ENCODE measurements at places on chromosomes 12 and 14.

DNA sequence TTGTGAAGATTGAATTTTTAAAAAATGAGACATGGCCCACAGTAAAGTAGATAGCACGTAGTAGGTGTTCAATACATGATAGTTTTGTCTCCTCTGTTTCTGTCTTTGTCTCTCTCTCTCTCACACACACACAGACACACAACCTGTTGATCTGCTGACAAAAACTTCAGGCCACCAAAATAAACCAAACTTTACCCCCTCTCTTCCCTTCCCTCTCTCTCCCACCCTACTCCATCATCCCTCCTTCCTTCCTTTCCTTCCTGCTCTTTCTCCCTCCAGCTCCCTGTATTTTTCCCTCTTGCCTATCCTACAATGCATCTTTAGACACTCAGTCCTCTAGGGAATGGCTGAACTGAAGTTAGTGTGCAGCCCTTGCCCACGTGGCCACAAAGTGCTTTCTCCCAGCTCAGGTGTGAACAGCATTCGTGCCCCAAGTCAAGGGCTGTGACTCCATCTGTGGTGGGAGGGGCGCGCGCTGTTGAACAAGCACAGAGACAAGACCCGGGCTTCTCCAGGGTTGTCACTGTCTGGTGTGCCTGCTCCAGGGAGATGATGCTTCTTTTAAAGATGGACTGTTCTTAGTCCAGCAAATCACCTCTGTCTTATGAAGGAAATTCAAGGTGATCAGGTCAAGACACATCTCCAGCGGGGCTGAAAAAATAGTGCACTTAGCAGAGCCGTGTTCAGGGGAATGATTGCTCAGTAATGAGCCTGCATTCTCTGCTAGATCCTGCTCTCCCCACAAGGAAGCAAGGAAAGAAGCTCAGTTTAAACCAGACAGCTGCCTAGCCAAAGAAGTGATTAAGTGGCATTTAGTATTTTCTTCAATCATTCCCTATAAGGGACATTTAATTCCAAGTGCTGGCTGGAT, 75.3 kb downstream of the WSCD2 start:
- DNase-seq: no peak

- no peak for DNase-seq
Observed at GRCh38 chr12:58889557-58889956, 30.7 kb downstream of the LRIG3 start.

- DNase-seq: no peak
Observed at GRCh38 chr12:76542908-76543307, 16.7 kb downstream of the OSBPL8 start.

DNA sequence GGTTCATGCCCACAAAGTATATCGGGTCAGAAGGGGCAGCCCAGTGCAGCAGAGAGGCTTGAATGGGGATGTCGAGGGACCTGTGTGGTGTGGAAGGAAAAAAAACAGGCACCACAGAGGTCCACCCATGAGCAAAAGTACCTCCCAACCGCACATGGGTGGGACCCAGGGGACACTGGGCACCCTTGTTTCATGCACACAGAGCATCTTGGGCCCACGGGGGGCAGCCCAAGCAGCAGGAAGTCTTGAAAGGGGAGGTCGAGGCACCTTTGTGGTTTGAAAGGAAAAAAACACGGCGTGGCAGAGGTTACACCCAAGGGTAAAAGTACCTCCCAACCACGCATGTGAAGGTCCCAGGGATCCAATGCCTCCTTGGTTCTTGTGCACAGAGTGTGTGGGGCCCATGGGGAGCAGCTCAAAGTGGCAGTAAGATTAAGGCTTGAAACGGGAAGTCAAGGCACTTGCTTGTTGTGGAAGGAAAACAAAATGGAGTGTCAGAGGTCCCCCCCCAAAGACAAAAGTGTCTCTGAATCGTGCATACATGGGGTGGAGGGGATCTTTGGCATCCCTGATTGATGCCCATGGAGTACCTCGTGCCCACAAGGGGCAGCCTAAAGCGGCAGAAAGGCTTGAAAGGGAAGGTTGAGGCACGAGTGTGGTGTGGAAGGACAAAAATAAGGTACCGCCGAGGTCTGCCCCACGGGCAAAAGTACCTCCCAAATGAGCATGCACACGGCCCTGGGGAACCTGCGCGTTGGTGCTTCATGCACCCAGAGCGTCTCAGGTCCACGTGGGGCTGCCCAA, 575.5 kb downstream of the ALG10 start:
- DNase-seq: no peak

- peak; percentile 52 for DNase-seq
Observed at GRCh38 chr12:50914872-50915484, 37.4 kb upstream of the HIGD1C start.

DNA sequence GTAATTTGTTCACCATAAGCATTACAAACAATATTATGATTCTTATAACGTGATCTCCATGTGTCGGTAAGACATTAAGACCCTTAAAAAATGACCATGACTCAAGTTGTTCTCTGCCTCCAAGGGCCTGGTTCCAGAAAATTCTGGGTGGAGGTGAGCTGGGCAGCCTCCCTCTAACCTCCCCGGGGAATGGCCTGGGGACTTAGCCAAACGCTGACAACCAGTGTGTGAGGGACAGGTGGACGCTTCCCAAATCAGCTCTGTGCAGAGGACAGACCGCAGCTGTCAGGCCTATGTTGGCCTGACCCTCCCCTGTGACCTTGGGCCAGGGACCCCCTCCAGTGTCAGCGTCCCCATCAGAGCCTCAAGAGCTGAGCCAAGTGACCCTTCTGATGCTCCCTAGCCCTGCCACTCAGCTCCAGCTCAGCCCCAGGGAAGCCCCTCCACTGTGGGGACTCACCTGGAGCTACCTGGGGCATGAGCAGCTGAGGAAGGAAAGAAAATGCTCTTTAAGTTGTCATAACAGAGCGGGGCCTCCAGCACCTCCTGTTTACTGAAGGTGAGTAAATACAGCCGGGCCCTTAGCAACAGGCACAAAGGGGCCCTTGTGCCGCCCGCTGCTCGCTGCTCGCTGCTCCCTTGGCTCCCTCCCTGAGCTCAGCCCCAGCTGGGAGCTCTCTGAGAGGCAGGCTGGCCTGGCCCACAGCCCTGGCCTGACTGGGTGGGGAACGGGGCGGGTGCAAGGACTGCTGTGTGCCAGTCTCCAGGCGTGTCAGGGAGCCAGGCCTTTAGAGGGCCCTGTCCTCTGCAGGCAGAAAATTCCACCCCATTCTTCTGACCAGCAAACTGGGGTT, 116.6 kb downstream of the CALM1 start:
- peak; percentile 93 for DNase-seq

DNA sequence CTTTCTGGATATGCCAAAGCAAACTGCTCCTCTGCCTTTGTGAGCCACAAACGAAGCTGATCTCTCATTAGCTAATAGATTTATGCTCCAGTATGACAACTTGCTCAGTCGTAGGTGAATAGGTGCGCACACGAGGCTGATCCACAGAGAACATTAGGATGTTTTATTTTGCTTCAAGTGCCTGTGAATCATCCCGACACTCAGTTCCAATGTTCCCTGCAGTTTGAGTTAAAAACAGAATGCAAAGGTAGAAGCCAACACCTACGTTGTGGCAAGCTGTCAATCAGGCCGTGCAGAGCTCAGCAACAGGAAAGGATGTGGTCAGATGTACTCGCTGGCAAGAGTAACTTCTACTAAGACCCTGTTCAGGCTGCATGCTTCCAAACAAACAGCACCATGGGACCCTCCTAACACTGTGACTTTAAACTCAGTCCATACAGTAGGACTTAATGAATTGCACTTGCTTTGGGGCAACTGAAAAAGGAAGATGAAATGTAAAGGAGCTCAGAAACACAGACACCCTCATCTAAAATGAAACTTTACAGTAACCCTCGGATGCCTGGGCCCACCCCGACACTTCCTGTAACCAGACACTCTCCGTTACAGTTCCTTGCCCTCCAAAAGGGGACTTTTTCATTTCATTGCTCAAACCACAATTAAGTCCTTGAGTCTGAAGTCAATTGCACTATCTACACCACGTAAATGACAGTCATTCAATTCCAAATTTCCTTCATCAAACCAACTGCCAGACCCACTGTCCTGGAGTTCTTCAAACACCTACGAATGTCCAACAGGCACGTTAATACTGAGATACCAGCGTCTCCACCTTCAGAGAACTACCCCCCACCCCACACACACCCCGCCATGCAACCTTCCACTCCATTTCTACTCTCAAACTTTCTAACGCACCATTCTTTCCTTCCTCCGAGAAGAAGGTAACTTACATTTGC, 1.6 kb downstream of the CCDC88C start:
- no peak for DNase-seq

DNA sequence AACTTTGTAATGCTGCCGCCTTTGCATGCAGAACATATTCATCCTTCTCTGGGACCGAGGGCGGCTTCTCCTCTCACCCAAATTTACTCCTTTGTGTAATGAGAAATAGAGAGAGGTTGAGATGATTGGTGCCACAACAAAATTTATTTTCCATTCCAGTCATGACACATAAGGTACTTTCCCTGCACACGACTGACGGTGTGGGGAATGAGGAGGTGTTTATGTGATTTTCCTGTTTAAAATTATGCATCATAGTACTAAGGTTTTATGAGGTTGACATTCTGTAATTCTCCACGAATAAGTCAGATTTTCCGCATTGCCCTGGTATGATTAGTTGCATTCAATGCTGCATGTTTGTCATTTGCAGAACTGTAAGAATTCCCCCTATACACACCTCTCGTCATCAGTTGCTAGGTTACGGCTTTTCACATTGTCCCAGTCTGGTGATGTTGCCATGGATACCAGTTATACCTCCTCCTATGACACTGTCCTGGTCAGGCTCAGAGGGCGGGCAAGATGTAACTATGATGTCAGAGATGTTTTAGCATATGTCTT, 23.1 kb downstream of the BICDL1 start:
- no peak for DNase-seq

- no peak for DNase-seq
Observed at GRCh38 chr14:105068818-105069217, 3.6 kb upstream of the GPR132 start.

DNA sequence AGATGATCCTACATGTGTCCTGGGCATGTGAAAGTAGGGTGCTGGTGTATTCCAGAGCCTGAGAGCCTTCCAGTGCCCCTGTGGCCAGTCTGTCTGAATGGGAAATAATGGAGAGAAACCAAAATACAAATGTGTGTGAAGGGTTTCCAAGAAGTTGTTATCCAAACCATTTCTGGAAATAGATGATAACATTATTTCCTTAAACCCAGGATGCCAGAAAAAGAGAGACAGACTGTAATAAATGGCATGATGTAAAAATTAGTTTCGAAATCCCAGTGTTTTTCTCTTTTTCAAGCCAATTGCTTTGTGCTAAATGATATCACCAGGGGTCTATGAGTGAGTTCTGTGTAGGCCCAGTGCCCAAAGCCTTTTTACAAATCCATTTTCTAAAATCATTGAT, 175.3 kb downstream of the PHLDA1 start:
- no peak for DNase-seq

- DNase-seq: no peak
Observed at GRCh38 chr12:75981247-75982168, 50.1 kb downstream of the PHLDA1 start.

DNA sequence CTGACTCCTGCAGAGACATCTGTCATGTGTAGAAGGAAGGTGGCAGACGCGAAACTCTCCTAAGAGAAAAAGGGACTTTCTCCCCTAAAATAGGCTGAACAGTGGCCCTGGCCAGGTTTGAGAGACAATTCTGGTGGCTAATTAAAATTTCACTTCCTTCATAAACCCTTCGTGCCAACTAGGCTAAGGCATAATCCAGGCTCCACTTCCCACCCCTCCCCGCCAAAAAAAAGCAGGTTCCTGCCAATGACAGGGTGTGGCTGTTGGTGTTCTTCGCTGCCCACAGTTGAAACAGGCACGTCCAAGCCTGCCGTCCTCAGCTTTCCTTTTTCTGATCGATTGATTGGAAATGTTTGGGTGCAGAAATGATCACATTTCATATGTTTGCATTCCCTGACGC, 144.6 kb downstream of the GCH1 start:
- DNase-seq: no peak

DNA sequence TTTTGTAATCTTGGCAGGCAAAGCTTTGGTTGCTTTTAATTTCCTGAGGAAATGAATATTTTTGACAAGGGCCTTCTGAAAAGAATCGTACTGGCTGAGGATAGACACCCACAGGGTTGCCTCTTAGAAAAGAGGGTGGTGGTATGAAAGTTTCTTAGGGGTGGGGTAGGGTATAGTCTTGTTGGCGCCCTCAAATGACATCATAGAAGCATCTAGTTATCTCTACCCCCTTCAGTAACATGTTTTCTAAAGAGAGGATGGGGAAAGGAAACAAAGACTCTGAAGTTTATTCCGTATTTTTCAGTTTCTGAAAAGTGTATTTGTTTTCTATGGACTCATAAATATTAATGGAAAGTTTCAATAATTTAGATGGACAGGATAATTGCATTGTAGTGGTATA, 13.7 kb downstream of the PRKCH start:
- no peak for DNase-seq

- no peak for DNase-seq
Observed at GRCh38 chr12:5257763-5258495, 174.0 kb upstream of the NTF3 start.

GRCh38 chr14:21267431-21267845, 1.8 kb downstream of the HNRNPC start:
- no peak for DNase-seq

- DNase-seq: no peak
Observed at GRCh38 chr12:132021031-132021871, 71.5 kb downstream of the EP400 start.

DNA sequence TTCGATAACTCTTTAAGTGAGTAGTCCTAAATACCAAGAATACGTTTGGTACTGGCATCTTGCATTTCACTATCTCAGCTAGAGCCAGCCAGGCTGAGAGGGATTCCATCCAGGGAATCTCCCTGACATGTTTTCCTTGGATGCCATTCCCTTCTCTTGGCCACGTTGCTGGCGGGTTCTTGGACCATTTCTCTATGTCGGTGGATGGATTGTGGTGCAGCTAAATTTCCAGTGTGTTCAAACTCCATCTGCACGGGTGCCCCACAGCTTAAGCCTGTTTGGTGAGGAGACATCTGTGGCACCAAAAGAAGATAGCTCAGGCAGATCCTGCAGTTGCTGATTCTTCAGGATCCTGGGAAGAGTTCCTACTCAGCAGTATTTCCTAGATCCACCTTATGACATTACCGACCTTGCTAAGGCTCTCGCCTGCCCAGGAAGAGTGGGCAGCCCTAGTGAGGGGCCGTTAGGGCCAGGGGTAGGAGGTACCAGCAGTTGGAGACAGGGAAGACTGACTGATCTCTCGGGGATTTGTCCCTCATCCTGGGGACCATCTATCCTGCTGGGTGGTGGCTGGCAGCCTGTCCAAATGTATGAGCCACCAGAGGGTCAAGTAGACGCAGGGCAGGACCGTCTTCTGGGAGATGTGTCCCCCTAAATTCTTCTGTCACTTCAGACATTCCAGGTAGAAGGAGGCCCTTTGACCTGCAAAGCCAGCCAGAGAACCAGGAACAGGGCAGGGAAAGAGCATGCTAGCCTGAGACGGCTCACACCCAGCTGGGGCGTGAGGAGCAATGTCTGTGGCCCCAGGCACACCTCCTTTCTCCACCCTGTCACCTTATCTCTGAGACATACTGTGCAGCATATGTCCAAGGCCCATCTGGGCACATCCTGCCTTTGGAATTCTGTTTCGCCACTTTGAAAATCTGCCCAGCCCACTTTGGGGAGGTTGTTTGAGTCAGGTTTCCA, 72.6 kb upstream of the CAPRIN2 start:
- DNase-seq: no peak

GRCh38 chr14:21647380-21647779, 6.3 kb upstream of the OR4E2 start:
- DNase-seq: no peak

- no peak for DNase-seq
Observed at GRCh38 chr14:65513671-65514070, 101.1 kb downstream of the FUT8 start.

GRCh38 chr14:51657762-51658161, 6.1 kb downstream of the FRMD6 start:
- no peak for DNase-seq
